ENCODE measurements at places on chromosomes 13 and 19. TPM values are rescaled to one million over a fixed set of nuclear protein-coding genes. Genes with fewer than 3 reads are reported as not detected.

- no peak overlapping the region for H3K27ac ChIP-seq
- no peak overlapping the region for H3K4me3 ChIP-seq
- no peaks in the 10 kb centered on the region for H3K4me1 ChIP-seq
- DNase-seq, result no peak
Observed at GRCh38 chr13:52421216-52421615, 15.2 kb upstream of the THSD1 start.

CYP2F1 gene
- total RNA-seq, result not detected

- H3K4me3 ChIP-seq, result no peak overlapping the region
- H3K4me1 ChIP-seq, result peaks cover 11% of the 10 kb centered on the region
- no peak for DNase-seq
- peaks cover 19% of the 10 kb centered on the region for H3K27me3 ChIP-seq
- H3K27ac ChIP-seq, result no peak overlapping the region
Observed at GRCh38 chr19:16039545-16039944, 36.8 kb upstream of the TPM4 start.

- no peak overlapping the region for H3K4me3 ChIP-seq
- no peak overlapping the region for H3K27ac ChIP-seq
- no peaks in the 10 kb centered on the region for H3K4me1 ChIP-seq
- H3K36me3 ChIP-seq, result peaks cover 6% of the 10 kb centered on the region
- DNase-seq, result no peak
Observed at GRCh38 chr13:48838193-48838973, 137.3 kb upstream of the FNDC3A start.

DNA sequence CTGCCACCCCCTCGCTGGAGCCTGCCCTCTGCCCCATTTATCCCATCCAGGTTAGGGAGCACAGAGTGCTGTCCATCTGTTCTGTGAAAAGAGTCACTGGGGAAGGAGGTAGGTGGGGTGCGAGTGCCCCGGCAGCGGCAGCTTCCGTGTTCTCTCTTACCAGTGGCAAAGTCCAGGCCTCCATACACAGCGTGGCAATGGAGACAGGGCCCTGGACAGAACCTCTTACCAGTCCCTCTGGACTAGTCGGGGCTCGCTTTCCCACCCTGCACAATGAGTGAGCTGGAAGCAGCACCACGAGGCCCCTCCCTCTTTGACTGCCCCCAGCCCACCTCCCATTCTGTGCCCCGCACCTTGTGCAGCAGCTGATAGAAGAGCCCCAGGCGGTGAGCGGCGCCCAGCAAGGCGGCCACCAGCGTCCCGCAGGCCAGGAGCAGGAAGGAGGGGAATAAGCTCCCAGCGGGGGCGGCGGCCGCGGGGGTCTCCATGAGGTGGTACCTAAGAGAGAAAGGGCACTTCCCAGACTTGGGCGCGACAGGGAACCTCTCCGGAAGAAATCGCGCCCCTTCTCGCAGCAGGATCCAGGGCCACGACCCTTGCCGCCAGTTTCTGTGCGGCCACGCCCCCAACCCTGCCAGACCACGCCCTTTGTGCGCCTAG is 17.5 kb downstream of the SYDE1 start:
- no peak for DNase-seq
- no peaks in the 10 kb centered on the region for H3K27me3 ChIP-seq
- peaks cover 19% of the 10 kb centered on the region for H3K36me3 ChIP-seq
- peak overlapping the region; percentile 90 for H3K4me3 ChIP-seq
- peak overlapping the region; percentile 96 for H3K27ac ChIP-seq

DNA sequence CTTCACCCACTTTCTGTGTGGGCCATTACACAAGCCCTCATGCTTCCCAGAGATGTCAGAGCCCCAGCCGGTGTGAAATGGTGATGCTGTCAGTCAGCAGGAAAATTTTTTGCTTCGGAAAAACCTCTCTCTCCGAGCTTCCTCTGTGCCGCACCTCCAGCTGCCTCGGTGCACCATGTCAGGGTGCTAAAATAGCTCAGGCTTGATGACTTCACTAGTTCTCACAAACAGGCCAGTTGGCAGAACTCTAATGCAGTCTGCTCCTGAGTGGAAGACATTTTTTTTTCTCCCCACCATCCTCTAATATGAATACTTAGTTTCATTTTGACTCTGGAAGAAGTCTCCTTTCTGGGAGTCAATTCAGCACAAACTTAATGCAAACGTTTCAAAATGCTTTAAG is 71.3 kb downstream of the KLF12 start:
- H3K36me3 ChIP-seq, result peaks cover 18% of the 10 kb centered on the region
- peak overlapping the region; percentile 37 for H3K4me3 ChIP-seq
- DNase-seq, result no peak
- no peaks in the 10 kb centered on the region for H3K27me3 ChIP-seq

GRCh38 chr19:35777086-35777841 is 1.9 kb downstream of the ARHGAP33 start:
- H3K36me3 ChIP-seq, result peaks cover 7% of the 10 kb centered on the region
- peaks cover 19% of the 10 kb centered on the region for H3K4me1 ChIP-seq
- DNase-seq, result no peak
- H3K4me3 ChIP-seq, result peak overlapping the region; percentile 71
- H3K27ac ChIP-seq, result peak overlapping the region; percentile 30

DNA sequence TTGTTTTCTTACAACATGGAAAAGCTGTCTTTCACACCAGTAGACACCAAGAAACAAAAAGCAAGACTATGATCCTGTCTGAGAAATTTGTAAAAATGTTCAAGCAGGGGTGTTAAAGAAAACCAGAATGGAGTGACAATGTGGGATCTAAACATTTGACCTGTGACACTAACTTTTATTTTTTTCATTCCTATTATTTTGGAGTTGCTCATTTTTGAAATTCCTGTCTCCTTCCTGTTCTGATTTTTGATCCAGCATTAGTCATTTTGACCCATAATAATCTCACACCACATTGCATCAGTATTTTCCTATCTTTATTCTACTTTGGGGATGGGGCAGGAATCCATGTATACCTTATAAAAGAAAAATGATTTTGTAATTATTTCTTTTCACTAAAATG is 164.2 kb downstream of the DLEU7 start:
- no peak for DNase-seq
- H3K27me3 ChIP-seq, result no peaks in the 10 kb centered on the region
- no peak overlapping the region for H3K4me3 ChIP-seq
- H3K36me3 ChIP-seq, result no peaks in the 10 kb centered on the region
- H3K4me1 ChIP-seq, result no peaks in the 10 kb centered on the region

- no peak overlapping the region for H3K4me3 ChIP-seq
- H3K27me3 ChIP-seq, result no peaks in the 10 kb centered on the region
- H3K27ac ChIP-seq, result peak overlapping the region; percentile 59
- no peak for DNase-seq
Observed at GRCh38 chr13:80199585-80200292, 141.2 kb downstream of the SPRY2 start.

DNA sequence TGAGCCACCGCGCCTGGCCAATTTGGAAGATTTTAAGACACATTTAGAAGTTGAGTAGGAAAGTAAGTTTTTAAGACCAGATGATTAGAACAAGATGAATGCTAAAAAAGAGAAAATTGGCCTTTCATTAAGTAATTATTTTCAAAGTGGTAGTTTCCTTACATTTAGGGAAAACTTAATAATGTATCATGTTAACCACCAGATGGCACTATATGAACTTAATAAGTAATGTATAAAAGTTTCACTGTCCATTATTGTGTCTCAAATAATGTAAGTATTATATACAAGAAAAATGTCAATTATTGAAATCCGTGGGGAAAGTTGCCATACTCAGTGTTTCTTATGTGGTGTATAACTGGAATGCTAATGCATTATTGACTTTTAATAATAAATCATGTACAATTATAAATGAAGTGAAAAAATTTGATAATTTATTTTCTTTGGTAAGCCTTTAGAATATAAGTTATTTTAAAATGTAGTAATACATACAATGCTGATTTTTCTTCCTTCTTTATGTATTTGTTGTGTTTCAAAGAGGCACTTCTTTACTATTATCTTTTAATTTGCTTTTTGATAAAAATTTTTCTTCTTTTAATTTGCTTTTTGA is 29.2 kb downstream of the COG6 start:
- peaks cover 27% of the 10 kb centered on the region for H3K36me3 ChIP-seq
- no peaks in the 10 kb centered on the region for H3K27me3 ChIP-seq
- no peak overlapping the region for H3K27ac ChIP-seq
- no peak overlapping the region for H3K4me3 ChIP-seq

All from mesothelial cell of epicardium (in vitro differentiated cells).